ENCODE measurements at places on chromosomes 1 and 21.
A peak's percentile ranks its signal among the peaks of the same experiment; 100 is the strongest.

DNA sequence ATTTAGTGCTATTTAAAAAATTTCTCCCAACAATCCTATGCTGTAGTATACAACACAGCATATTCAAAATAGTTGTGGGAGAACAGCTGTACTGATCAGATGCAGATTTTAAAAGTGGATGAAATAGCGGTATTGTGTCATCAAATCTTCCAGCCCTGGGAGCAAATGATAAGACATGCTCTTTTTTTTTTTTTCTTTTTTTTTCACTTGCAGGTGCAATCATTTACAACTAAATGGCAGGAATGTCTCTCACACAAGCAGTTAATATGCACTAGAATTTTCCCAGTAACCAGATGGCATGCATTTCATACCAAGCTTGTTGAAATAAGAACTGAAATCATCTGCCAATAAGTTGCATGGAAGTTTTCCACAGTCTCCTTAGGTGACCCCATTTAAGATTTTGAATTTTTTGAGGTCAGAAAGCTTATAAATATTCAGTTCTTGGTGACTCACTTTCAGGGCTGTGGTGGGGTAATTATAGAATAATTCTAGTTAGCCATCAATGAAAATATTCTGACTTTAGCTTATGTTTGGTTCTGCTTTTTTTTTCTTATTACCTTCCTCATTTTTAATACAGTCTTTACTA is 623.9 kb upstream of the NR5A2 start:
- no peak for DNase-seq

- no peak for DNase-seq
Observed at GRCh38 chr1:2855206-2856065, 53.9 kb upstream of the TTC34 start.

DNA sequence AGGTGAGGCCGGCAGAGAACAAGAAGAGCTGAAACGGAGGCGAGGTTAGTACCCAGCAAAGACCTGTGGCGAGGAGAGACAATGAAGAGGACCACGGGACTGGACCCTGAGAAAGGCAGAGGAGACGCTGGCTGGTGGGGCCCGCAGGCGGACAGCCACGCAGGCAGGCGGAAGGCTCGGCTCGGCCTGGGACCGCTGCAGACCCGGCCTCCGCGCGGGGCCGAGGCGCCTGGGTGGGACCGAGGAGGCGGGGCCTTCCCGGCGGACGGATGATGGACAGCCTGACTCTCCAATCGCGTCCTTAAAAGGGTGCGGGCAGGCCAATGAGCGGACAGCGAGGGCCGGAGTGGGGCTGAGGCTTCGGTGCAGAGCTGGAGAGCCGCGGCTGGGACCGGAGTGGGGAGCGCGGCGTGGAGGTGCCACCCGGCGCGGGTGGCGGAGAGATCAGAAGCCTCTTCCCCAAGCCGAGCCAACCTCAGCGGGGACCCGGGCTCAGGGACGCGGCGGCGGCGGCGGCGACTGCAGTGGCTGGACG is at the start of gene MPZL1:
Gene MPZL1, plus strand, starts transcription at position 366 of the 535 bp plus-strand sequence. CDS start 170 bp downstream, outside the sequence.
- DNase-seq = peak; percentile 96

GRCh38 chr1:198850196-198850595 is 211.4 kb downstream of the PTPRC start:
- no peak for DNase-seq

DNA sequence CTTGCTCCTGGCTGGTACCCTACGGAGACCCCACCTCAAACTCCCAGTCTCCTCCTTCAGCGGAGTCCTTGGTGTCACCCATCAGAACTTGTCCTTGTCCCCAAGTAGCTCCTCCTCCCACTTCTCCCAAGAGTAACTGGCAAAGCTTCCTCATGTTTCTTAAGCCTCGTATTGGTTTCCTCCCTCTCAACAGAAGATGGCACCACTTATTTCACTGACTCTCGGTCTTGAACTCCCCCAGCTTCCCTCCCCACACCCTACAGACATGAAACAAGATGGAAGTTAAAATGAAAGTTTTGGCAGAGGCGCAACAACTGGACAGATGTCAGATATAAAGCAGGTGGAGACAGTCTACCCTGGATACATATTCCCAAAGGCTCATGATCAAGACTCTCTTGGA is 13.4 kb downstream of the RAB7B start:
- DNase-seq = no peak

DNA sequence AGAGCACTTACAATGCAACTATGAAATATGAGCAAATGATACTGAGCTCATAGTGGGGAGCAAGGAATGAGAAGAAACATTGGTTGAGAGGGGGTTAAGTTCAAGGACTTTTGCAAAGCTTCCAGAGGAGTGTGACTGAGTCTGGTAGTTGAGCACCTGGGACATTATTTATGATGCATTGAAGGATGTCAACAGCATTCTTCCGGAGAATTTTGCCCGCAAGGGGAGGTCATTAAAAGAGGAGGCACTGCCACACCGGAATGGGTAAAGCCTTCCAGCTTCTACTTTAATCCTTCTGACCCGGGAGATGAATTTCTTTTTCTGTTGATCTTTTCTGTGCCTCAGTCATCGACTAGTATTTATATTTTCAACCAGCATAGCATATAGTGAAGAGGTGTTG is 208.4 kb upstream of the CAMK1G start:
- no peak for DNase-seq

DNA sequence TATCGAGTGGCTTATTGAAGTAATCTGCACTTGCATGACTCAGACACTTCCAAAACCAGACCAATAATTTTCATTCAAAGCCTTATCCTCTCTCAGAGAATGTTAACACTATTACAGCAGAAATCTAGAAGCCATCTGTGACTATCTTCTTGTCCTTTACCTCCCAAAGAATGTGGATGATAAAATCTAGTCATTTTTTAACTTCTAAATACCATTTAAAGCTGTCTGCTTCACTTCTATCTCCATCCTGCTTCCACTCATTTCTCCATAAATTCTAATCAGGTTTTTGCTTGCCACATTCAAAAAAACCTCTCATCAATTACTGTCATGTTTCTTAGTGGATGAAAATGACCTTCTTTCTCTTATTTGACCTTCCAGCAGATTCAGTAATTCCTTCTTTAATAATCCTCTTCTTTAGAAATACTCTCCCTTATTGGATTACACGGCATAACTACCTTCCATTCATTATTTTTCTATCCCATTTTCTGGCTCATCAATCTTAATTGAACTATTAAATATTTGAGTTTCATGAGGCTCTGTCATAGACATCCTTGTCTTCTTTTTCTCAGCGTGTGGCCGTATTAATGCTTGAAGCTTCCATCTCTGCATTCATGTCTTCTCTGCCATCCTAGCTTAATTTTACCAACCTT is 1999.4 kb downstream of the MRPL39 start:
- DNase-seq = no peak

DNA sequence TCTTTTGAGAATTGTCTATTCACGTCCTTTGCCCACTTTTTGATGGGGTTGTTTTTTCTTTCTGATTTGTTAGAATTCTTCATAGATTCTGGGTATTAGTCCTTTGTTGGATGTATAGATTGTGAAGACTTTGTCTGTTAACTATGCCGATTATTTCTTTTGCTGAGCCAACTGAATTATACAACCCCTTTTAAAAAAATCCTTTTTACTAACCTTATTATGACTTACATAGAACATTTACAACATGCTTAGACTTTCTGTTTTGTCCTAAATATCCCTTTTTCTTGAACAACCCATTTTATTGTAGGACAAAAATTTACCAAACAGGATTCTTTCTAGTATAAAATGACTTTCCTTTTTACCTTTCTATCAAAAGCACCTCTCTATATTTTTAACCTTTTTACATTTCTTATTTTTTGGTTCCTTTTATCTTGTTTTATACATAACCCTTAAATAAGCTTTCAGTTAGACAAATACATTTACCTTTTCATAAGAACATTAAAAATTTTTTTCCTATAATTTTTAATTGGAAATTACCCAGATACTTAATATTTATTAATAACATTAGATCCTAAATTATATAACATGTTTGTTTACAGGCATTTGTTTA is 70.4 kb upstream of the TTLL7 start:
- DNase-seq = no peak

Measured in right lung (tissue), 10 donors.